ENCODE measurements at places on chromosomes 11 and 22.

- DNase-seq: no peak
Measured at GRCh38 chr22:43833286-43834240, 21.5 kb upstream of the EFCAB6 start.

GRCh38 chr11:117610901-117611300 is 186.1 kb downstream of the DSCAML1 start:
- no peak for DNase-seq

GRCh38 chr11:31542862-31543261 is 33.3 kb downstream of the ELP4 start:
- DNase-seq: no peak

GRCh38 chr11:67255353-67255752 is 10.9 kb upstream of the GRK2 start:
- DNase-seq: no peak

DNA sequence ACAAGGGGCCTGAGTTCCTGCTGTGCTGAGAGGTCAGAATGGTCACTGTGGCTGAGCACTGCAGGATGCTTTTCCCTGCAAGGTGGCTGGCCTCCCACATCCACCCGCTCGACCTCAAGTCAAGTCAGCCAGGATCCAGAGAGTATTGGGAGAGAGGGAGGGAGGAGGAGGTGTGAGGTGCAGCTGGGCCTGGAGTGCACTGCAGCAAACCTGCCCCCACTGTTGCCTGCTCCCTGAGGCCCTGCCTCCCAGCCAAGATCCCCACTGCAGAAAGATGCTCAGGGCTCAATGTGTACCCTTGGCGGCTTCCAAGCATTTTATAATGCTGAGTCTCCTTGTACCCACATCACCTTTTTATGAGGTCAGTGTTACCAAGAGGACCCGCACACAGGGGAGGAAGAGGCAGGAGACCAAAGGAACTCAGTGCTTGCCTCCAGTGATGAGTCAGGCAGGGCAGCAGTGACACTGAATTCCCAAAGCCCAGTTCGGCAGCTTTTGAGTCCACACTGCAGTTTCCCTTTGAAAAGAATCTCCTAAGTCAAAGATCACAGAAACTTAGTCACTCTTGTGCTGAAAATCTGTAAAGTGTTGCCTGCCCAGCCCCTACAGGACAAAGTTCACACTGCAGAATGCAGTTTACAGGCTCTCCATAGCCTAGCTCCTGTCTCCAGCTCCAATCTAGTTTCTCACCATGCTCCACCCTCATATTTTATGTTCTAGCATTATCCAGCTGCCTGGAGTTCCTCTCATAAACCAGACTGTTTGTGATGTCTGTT is 3.1 kb downstream of the ENDOD1 start:
- DNase-seq: no peak

GRCh38 chr11:20024172-20024935 is 135.9 kb downstream of the DBX1 start:
- DNase-seq: no peak

GRCh38 chr11:134140961-134141490 is 72.2 kb downstream of the JAM3 start:
- DNase-seq: no peak
